ENCODE measurements at places on chromosomes 11 and 22.

GRCh38 chr11:111992206-111992855, 32.9 kb upstream of the DLAT start:
- no peak for DNase-seq

GRCh38 chr11:12156301-12157140, 46.1 kb downstream of the MICAL2 start:
- DNase-seq: no peak

DNA sequence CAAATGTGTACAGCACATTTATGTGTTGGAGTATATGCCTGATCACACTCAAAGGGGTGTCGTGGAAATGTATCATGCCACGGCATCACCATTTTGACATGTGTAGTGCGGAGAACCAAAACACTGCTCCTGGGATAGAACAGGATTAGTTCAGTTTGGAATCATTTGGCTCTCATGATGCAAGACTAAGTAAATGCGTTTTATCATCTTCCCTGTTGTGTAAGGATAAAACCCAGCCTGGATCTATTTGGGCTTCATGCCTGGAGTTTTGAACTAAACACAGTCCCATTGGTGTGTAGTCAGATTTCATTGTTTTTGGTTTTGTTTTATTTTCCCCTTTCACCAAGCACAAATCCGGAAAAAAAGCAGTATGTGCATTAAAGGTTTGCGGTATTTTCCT, 574.3 kb downstream of the NTM start:
- DNase-seq: no peak

DNA sequence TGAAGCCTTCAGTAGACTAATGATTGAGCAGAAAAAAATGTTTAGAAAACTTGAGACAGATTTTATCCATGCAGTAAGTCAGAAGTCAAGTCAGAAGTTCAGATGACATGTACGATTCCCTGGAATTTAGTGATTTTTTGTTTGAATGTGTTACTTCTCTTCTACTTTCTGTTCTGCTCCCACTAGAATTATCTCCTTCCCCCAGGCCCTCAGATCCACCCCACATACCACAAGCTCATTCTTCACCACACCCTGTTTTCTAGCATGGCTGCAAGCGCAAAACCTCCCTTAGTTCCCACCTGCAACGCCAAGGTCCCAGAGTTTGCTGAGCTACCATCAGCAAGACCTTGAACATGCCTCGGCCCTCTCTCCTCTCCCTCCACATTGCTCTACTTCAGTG, 64.1 kb downstream of the KCNJ1 start:
- no peak for DNase-seq

DNA sequence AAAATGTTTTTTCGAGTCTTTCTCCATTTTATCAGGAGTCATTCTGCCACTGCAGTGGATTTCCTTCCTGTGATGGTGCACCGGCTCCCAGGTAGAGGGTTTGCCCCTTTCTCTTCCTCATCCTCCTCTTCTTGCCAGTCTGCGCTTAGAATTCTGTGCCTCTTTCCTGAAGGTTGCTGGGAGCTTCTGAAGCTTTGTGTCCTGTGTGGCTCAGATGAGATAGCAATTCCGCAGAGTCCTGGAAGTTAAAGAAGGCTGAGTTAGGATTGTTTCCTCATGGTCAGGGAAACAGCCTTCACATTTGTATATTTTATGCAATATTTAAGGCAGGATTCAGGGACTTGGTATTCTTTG, 264 bp downstream of the BCO2 start:
- no peak for DNase-seq

GRCh38 chr22:48343461-48343860, 1484.2 kb downstream of the BRD1 start:
- no peak for DNase-seq

DNA sequence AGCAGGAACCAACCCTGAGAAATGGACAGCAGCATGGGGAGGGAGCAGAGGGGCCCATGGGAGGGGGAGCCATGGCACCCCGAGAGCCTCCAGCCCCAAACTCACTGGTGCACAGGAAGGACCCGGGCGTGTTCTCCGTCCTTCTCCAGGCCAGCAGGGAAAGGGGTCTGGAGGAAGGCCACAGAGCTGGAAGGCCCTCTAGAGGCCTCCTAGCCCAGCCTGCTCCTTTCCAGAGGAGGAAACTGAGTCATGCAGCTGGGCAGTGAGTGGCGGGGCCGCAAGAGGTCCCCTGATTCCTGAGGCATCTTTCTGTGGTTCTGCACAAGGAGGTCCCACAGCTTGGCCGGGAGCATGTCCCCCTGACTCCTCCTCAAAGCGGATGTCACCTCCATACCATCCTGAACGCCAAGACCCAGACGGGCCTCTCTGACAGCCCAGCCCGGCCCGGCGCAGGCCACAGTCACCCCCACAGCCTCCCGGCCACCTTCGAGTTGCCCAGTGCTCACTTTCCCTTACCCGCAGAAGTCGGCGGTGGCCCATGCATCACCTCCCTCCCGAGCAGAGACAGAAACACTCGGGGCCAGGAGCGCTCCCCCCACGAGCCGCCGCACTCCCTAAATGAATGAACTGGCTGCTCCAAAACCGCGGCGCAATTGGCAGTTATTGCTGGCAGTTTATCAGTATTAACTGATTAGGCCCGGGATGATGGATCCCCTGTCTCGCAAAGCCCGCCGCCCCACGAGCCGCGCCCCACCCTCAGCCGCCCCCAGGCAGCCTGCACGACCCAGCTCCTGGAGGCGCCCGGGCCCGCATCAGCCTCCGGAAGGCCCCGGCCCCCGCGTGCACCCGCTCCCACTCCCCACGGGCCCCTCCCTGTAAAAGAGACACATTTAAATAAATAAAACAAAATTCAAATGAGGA, 272.5 kb downstream of the BUD13 start:
- DNase-seq: no peak

DNA sequence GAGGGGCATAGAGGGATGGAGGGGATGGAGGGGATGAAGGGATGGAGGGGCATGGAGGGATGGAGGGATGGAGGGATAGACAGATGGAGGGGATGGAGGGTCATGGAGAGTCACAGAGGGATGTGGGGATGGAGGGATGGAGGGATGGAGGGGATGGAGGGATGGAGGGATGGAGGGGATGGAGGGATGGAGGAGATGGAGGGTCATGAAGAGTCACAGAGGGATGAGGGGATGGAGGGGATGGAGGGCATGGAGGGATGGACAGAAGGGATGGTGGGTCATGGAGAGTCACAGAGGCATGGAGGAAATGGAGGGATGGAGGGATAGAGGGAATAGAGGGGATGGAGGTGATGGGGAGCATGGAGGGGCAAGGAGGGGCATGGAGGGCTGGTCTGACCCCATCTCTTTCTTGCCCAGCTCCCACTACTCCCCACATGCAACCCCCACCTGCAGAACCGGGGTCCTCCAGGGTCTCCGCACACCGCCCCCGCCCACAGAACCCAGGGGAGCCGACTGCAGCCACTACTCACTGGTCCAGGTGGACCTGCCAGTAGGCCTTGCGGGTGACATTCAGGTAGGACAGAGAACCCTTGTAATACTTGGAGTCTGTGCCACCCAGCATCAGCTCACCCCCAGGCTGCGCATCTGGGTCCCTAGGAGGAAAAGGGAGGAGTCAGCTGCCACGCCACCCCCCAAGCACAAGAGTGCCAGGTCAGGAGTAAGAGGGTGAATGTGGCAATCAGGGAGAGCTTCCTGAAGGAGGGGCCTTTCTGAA, 4.2 kb upstream of the IFITM10 start:
- DNase-seq: no peak

GRCh38 chr22:47035425-47035881, 273.0 kb downstream of the TBC1D22A start:
- no peak for DNase-seq

- no peak for DNase-seq
These were observed 284.7 kb downstream of the ST3GAL4 start for GRCh38 chr11:126640186-126640585.

DNA sequence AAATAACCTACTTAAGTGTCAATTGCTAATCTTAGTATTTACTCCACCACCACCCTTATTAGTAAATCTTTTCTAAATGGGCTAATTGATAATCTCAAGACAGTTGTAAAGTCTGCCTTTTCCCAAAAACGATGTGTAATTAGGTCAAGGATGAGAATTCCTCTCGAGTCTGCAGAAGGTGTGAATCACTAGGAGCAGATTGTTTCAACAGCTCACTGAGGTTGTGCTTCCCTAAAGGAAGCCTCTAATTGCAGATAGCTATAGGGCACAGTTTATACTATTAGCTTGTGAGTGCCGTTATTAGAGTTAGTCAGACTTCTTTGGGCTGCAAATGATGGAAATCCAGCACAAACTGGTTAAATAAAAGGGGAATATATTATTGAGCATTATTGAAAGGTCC, 84.9 kb downstream of the C11orf91 start:
- DNase-seq: no peak

DNA sequence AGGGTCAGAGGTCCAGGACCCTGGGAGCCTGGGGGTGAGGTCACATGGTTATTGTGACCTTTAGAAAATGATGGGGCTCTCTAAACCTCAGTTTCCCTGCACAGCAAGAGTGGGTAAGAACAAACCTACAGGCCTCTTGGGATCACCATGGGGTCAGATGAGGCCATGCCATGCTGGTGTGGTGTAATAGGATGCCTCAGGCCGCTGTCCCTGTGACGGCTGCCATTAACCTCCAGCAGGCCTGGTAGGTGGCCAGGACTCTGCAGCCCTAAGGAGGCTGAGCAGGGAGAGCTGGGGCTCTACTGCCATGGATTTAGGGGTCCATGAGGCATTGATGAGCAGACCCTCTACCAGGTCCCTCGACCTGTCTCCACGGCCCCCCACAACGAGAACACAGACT, 265.5 kb downstream of the CTTN start:
- no peak for DNase-seq
